ENCODE measurements at places on chromosomes 13 and 19.
A peak's percentile ranks its signal among the peaks of the same experiment; 100 is the strongest.

GRCh38 chr13:21242236-21242635 is 65.8 kb downstream of the MRPL57 start:
- DNase-seq = no peak

DNA sequence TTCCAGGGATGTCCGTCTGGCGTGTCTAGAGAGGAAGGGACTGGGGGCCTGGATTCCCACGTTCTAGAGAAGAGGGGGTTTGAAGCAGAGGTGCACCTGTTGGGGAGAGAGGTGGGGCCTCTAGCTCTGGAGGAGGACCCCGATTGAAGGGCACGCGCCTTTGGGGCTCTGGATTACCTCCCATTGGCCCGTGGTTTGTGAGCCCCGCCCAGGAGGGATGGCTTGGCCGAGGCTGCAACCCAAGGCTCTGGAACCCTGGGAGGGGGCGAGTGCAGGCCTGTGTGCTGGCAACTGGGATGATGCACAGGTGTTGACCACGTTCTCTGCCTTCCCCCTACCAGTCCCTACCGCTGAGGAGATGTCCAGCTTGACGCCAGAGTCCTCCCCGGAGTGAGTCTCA is 20.2 kb downstream of the TMEM150B start:
- no peak for DNase-seq

- no peak for DNase-seq
These were observed 3.7 kb downstream of the WDR83 start for GRCh38 chr19:12670159-12670928.

DNA sequence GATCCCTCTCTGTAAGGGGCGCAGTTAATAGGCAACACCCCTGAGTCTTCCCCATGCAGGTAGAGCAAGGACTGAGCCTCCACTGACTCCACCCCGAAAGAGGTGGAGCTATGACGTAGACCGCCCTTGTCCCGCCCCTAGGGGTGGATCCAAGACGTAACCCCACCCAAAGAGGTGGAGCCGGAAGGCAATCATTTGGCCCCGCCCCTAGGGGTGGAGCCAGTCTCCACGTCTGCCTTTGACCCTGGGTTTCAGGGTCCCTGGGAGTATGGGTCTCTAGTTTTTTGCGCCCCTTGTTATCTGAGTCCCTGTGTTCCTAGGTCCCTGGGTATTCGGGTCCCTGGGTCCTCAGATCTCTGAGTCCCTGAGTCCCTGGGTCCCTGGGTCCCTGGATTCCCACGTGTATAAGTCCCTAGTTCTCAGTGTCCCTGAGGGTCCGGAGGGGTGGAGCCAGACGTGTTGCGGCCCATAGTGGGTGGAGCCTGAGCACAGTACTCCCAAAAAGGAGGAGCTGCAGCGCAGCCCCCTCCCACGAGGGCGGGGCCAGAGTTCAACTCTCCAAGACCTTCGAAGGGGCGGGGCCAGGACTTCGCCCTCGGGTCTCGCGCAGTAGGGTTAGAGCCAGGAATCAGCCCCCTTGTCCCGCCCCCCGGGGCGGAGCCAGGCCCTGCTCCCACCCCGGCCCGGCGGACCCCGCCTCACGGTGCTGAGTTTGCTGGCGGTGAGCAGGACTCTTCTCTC is 5.3 kb downstream of the DENND1C start:
- peak; percentile 36 for DNase-seq
